Endothelial cell (in vitro differentiated cells): ENCODE measurements at places on chromosomes 2 and 18. TPM values are rescaled to one million over a fixed set of nuclear protein-coding genes. Genes with fewer than 3 reads are reported as not detected.
A peak's percentile ranks its signal among the peaks of the same experiment; 100 is the strongest.

The MYOM1 gene
- 0.49 TPM for total RNA-seq

GRCh38 chr2:147657086-147658000 lies 187.5 kb upstream of the ACVR2A start:
- no peak for DNase-seq

- DNase-seq: no peak
These were observed 79.7 kb upstream of the ACAA2 start for GRCh38 chr18:49893036-49893435.

- DNase-seq: no peak
These were observed 109.1 kb upstream of the FBXO11 start for GRCh38 chr2:48015421-48015820.

- no peak for DNase-seq
These were observed 84.2 kb downstream of the ZNF516 start for GRCh38 chr18:76410660-76411417.

DNA sequence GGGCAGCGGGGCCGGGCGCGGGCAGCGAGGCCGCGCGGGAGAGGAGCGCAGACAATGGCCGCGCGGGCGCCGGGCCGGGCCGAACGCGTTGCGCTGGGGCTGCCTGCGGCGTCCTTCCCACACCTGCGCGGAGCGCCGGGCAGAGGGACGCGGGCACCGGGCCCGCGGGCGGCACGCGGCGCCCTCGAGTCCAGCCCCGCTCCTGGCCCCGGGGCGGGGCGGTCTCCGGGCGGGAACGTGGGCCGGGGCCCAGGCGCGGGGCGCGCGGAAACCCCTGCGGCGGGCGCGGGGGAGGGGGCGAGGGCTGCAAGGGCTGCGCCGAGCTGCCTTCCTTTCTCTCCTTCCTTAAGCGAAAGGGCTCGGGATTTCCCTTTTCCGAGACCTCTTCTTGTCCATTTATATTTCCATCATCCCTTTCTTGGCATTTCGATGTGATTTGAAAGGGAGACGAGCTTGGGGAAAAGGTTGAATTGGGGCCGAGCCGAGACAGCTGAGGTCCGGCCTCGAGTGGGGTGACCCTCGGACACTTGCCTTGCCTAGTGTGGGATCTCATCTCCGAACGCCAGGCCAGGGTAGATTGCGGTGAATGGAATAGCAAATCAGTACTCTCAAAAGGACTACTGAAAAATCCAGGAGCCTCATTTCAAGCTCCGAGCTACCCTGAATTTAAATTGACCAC lies 676 bp downstream of the KLHL23 start:
- peak; percentile 55 for DNase-seq

- DNase-seq: no peak
These were observed 92.3 kb downstream of the TTC27 start for GRCh38 chr2:32719933-32720716.
